ENCODE measurements at places on chromosomes 2 and 18.

DNA sequence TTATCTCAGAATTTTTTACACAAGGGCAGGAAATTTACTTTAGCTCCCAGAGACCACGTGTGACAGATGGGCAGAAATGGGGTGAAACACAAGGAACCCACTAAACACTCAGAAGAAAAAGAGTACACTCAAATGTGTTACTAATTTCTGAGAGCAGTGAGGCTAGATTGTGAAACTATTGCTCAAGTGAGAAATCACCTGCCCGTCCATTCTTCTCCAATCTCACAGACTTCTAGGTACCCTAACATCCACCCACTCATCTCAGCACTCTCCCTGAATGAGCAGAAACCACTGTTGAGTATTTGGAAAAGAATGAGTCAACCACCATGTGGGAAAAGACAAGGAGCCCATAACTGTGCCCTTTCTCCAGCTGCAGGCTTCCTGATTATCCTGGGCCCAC, 293.0 kb upstream of the CDH2 start:
- DNase-seq = no peak

GRCh38 chr2:7022492-7023385, 105.5 kb downstream of the RNF144A start:
- peak; percentile 67 for DNase-seq

GRCh38 chr2:147829106-147829505, 15.7 kb upstream of the ACVR2A start:
- no peak for DNase-seq

GRCh38 chr18:42644729-42645131, 470.8 kb downstream of the RIT2 start:
- no peak for DNase-seq

GRCh38 chr2:10424051-10424450, 24.1 kb downstream of the ODC1 start:
- DNase-seq = no peak

- DNase-seq = no peak
Observed at GRCh38 chr2:11201969-11202368, 46.7 kb downstream of the SLC66A3 start.

DNA sequence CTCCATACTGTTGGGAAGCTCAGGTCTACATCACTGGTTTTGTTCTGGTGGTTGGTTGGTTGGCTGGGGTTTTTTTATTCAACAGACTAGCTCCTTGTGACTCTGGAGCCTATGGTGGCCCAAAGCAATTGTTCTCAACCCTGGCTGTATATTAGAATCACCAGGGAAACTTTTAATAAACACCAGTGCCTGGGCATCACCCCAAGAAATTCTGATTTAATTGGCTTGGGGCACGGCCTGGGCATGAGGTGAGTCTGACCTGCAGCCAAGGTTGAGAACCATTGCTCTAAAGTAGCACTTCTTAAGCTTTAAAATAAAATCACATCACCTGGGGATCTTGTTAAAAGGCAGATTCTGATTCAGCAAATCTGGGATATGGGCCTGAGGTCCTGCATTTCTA, 184.1 kb downstream of the C1D start:
- peak; percentile 61 for DNase-seq

- DNase-seq = no peak
Observed at GRCh38 chr2:230877116-230877758, 12.5 kb downstream of the ITM2C start.
